ENCODE measurements at places on chromosomes 6 and 20.

DNA sequence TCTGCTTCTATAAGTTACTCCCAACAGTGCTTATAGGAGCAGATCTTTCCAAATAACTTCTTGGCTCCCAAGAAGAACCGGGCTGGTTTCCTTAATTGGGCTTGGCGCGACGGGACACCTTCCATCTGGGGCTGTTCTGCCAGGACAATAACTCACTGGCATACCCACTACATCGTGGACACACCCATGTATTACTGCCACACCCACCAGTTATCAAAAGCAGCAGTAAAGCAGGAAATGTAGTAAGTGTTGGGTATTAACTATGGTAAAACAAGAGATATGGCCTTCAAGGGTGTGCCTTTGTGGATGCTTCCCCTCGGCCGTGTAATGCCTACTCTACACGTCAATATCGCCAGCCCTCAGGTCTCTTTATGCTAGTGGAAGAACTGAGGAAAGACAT lies 24.7 kb downstream of the CNKSR3 start:
- no peak for DNase-seq

DNA sequence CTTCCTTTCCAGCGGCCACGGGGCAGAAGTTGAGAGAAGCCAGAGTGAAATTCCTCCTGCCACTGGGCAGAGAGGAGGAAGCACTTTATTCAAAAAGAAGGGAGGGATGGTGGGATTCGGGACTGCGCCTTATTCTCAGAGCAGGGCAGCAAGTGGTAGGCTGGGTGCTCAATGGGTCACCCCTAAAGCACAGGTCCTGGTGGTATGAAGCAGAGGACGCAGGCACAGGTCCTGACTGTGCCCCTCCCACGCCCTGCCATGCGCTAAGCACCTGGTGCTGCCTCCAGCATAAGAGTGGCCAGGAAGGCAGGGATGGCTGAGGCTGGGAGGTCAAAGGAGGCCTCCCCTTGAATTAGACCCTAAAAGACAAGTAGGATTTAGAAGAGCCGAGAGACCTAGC lies 4.9 kb upstream of the GRM4 start:
- peak; percentile 15 for DNase-seq

DNA sequence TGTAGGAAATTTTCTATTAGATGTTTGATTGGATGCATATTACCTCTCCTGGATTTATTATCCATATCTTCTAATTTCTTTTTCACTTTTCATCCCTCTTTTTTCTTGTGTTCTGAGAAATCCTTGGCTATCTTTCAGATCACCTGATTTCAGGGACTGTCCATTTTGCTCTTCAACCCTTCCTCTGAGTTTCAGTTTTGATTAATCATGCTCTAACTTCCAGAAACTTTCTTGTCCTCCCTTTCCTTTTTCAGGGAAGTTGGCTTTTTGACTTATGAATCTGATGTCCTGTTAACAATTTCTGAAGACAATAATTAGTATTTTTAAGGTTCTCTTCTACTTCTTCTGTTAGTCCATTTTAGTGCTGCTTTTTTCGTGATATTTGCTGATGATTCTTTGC lies 79.1 kb downstream of the FKBP5 start:
- DNase-seq: no peak

GRCh38 chr6:135851442-135852271 lies at the start of gene PDE7B:
Gene PDE7B (plus strand): TSS chr6:135851701.
- DNase-seq: peak; percentile 52

DNA sequence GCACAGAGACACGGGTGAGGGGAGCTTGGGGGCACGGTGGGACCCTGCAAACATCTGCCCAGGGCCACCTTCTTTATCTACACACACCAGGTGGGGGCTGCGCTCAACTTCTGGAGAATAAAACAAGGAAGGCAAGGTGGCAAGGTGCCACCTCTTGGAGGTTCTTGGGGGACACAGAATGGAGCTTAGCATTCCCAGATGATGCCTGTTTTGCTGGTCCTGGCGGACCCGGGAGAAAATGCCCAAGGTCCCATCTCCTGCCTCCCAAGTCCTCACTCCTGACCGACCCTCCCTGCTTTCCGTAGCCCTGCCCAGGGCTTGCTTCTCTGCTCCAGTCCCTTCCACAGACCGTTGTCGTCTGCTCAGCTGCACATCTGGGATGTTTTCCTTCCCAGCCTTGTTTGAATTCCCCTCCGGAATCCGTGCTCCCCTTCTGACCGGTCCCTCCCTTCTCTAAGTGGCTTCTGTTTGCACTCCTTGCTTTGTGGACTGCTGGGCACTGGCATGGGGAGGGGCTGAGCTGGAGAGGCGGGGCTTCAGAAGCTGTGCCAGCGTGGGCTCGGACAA lies 13.1 kb downstream of the ITPR3 start:
- DNase-seq: no peak

DNA sequence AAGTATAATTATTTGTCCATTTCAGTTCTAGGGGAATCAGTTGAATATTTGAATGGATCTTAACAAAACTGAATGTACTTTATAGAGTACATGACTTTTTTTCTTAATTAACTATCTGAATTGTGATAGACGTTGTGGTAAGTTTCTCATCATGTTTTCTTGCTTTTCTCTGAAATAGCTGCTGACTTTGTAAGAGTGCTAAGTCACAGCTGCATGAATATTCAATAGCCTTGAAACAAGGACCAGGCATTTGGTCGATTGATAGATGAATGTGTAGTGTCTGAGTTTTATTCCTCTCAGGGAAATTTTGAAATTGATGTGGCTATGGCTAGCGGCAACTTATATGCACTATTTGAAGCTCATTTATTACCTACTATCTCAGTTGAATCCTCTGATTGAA lies 56.0 kb downstream of the ADGRB3 start:
- no peak for DNase-seq

DNA sequence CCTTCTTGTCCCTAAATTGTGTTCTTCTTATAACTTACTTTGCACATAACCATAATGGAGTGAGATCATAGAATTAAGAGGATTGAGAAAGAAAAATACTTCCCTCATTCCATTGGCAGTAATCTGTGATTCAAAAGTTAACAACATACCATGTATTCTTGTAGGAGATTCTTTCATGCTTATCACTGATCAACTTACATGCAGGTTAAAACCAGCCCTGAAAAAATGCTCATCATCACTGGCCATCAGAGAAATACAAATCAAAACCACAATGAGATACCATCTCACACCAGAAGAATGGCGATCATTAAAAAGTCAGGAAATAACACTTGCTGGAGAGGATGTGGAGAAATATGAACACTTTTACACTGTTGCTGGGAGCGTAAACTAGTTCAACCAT lies 36.5 kb upstream of the GFRAL start:
- DNase-seq: no peak

- DNase-seq: peak; percentile 86
These were observed 17.5 kb upstream of the PANK2 start for GRCh38 chr20:3871550-3872265.
